NCI-H1092 (cell line): ENCODE measurements at places on chromosomes 4 and X.
A peak's percentile ranks its signal among the peaks of the same experiment; 100 is the strongest.

GRCh38 chr4:150970685-150971151 lies 44.4 kb downstream of the LRBA start:
- DNase-seq = no peak

- DNase-seq = no peak
These were observed 17.5 kb upstream of the ARAF start for GRCh38 chrX:47543496-47543895.

DNA sequence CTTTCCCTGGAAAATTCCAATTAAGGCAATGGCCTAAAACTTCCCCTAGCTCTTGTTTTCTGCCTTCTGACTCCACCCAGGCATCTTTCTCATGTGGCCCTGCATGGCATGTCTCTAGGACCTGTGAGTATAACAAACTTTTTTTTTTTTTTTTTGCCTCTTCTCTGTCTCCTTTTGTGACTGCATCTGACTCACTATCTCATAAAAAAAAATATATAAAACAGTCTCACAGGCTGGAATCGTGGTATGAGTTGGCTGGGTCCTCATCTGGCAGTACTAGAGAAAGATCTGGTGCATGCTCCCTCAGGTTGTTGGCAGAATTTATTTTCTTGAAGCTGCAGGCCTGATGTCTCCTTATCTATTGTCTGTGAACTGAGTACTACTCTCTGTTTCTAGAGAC lies 313.9 kb downstream of the TECRL start:
- no peak for DNase-seq

GRCh38 chr4:99021386-99021785 lies 25.9 kb downstream of the METAP1 start:
- no peak for DNase-seq

DNA sequence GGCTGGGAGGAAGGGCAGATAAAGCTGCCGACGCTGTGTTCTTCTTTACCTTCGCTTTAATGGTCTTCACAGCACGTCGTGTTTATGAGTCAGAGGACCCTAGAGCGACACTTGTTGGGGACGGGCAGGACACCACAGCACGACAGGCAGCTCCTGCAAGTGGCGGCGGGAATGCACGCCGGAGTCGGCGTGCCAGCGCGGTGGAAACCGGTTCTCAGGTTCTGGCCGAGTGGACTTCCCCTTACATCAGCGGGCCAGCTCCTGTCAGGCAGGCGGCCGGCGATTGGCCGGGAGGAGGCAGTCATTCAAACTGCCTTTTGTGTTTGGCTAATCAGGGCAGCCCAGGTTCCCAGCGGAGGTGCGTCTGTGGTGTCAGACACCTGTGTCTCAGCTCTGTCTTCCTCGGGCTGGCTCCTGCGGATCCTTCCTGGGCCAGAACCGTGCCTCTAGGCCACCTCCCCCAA lies 150.9 kb downstream of the SHROOM3 start:
- peak; percentile 73 for DNase-seq

DNA sequence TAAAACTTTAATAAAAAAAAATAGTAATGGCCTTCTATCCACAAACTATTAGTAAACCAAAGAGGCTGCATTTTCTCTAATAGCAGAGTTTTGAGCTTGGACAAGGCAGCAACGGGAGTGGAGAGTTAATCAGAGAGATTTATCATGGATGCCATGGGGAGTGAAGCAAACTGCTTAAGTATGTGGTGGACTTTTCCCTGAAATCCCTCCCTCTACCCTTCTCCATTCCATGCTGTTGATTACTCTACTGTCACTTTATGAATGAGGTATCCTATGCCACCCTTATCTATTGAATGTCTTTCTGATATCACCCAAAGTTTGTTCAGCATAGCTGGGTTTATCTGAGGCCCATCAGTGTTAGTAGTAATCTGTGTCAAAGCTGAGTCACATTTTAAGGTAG lies 335.6 kb upstream of the TRAM1L1 start:
- DNase-seq = no peak

DNA sequence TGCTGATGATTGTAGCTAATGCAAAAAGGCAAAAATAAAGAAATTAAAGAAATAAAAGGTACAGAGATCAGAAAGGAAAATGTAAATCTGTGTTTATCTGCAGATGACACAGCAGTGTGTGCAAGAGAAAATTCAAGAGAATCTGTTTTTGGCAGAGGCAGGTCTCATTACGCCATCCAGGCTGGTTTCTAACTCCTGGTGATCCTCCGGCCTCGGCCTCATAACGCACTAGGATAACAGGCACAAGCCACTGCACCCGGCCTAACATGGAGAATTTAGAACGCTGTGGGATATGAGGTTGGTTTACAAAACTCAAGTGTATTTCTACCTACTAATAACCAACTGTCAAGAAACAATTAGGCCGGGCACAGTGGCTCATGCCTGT lies 29.4 kb downstream of the CTBP1 start:
- DNase-seq = no peak

GRCh38 chr4:28966982-28967381 lies 1753.2 kb upstream of the PCDH7 start:
- no peak for DNase-seq

DNA sequence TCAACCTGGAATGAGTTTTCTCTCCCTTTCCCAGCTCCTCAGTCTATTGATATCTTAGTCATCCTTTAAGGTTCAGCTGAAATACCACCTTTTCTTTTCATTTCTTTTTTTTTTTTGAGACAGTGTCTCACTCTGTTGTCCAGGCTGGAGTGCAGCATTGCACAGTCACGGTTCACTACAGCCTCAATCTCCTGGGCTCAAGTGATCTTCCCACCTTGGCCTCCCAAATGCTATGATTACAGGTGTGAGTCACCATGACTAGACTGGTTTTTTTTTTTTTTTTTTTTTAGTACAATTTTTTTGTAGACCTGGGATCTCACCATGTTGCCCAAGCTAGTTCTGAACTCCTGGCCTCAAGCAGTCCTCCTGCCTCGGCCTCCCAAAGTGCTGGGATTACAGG lies 28.9 kb downstream of the AFF1 start:
- no peak for DNase-seq

DNA sequence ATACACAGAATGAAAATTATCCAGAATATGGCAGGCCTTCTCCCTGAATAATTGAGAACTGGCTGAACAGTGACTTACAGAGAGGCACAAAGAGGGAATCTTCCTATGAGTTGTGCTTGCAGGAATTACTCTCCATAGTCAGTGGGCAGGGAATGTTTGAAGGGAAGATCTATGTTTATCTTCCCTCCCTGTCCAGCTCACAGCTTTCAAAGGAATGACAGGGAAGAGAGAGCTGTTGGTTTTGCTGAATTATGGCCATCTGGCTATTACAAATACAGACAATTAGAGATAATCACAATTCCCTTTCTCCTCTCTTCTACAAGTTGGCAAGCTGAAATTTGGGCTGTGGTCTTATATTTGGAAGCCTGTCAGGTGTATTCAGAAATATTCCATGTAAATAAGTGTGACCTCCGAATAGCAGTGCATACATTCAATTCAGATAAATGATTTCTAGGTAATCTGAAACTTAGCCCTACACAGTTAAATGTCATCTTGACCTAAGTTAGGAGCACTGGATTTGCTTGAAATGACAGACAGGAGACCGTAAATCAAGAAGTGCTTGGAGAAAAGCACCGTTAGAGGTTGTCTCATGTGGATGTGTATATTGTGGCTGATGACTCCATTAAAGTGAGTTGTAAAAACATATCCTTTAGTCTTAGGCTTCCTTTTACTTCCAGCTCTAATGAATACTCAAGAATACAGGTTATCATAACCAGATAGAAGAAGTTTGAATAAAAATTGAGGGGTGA lies 136.8 kb downstream of the C4orf33 start:
- no peak for DNase-seq

DNA sequence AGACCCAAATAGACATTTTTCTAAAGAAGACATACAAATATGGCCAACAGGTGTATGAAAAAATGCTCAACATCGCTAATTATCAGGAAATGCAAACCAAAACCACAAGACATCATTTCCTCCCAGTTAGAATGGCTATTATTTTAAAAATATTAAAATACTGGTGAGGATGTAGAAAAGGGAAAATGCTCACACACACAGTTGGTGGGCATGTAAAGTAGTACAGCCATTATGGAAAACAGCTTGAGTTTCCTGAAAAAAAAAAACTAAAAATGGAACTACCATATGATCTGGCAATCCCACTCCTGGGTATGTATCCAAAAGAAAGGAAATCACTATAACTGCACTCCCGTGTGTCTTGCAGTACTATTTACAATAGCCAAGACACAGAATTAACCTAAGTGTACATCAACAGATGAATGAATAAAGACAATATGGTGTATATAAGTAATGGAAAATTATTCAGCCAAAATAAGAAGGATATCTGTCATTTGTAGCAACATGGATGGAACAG lies 128.9 kb upstream of the DKK2 start:
- DNase-seq = no peak

DNA sequence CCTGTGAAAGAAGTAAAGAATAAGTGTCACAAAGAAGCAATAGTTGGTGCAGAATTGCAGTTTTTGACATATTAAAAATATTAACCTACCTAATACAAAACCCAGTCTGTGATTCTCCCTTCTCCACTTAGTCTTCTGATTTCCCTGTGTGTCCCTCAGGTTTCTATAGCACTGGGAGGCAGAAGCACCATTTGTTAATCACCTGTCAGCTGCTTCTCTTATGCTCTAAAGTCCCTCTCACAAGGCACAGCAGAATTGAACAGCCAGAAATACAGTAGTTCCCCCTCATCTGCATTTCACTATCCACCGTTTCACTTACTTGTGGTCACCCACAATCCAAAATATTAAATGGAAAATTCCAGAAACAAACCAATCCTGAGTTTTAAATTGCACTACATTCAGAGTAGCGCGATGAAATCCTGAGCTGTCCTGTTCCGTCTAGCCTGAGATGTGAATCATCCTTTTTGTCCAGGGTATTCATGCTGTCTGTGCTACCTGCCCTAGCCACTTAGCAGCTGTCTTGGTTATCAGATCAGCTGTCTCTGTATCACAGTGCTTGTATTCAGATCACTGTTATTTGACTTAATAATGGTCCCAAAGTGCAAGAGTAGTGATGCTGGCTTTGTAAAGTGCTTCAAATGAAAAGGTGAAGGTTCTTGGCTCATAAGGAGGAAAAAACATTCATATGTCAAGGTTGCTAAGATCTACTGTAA lies 984.1 kb upstream of the GRID2 start:
- DNase-seq = no peak

DNA sequence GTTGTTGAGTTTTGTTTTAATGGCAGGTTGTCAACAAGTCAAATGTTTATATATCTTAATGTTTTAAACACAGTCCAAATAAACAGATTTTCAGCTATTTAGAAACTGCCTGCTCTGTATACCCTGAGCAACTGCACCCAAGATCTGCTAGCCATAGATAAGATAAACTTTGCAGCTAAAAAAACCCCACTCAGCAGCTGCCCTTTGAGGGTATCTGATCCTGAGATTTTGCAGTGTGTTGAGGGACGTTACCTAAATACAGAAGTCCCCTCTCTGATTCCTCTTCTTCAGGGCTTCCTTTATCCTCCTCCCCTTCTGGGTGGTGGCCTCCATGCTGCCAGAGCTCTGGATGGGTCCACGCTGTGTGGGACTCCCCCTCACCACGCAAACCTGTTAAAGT lies 11.0 kb upstream of the FGG start:
- no peak for DNase-seq

DNA sequence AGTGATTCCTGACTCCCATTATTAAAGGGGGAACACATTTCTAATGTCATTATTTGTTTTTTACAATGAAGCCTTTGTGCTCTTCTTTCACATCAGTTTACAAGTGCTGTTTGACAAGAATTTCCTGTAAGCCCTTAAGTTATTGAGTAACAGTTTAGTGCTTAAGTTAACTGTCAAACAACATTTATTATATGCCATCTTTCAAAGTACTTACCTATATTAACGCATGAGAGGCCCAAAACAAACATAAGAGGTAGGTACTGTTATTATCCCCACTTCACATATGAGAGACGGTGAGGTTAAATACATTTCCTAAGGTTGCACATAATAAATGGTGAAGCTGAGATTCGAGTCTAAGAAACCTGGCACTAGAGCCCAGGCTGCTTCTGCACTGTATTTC lies 56.0 kb upstream of the MAGED1 start:
- no peak for DNase-seq

- DNase-seq = peak; percentile 56
These were observed 22.4 kb upstream of the CLTRN start for GRCh38 chrX:15686818-15687685.

DNA sequence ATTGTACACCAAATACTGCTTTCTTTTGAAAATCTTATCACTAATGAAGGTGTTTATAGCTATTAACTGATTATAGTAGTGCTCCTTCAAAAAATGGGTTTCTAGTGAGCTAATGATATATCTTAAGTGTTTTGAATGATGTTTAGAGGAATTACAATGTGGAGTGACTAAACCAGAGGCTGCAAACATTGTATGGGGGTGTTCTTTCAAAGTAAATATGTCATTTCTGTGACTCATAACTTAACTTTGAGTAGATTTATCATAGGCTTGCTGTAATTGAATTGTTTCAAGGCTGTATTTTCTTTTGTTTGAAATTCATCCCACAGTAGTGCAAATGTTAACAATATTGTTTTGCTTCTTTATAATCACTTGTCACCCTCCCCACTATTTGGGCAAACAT lies 141.6 kb downstream of the IL1RAPL2 start:
- DNase-seq = no peak

- no peak for DNase-seq
These were observed 119.8 kb downstream of the SPCS3 start for GRCh38 chr4:176439611-176440010.
